ENCODE measurements at places on chromosomes 11 and 22. TPM values are rescaled to one million over a fixed set of nuclear protein-coding genes. Genes with fewer than 3 reads are reported as not detected.

DNA sequence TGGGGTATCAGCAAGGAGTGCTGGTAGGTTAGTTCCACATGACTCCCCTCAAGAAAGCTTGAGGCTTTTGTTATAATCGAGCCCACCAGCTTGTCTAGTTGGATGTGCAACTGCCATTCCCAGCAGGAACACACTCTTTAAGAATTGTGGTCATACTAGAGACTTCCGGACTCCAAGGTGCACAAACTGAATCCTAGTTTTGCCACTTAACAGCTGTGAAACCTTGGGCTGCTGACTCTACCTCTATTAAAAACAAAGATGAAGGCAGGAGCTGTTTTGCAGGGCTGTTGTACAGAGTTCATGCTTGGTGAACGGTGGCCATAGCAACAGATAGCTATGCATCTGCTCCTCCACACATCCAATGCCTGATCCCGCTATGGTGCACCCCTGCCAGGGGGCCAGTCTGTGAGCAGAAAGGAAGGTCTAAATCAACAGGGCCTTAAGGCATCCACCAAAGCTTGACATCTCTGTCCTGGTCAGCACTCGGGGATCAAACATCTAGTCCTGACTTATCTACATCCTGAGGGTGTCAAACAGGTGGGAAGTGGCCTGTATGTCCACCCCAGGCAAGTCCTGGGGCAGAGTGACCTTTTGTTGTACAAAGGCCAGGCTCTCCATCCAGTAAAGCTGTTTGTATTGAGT is 36.4 kb downstream of the DKK3 start:
- no peaks in the 10 kb centered on the region for H3K27me3 ChIP-seq
- DNase-seq, result no peak
- H3K36me3 ChIP-seq, result no peaks in the 10 kb centered on the region
- peak overlapping the region; percentile 65 for H3K27ac ChIP-seq
- H3K4me1 ChIP-seq, result peaks cover 6% of the 10 kb centered on the region

DNA sequence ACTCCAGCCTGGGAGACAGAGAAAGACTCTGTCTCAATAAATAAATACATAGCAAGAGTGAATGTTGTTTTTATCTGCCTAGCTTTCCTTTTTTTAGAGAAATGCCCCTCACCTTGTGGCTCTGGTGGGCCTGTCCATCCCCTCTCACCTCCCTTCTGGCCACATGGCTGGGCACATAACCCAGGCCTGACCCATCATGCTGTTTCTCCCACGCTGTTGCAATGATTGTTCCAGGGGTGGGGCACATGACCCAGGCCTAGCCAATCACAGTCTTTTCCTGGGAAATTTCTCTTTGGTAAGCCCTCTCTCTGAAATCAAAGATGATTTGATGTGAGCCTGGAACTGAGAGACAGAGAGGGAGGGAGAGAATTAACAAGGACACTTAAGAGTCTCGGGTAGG is 5.5 kb upstream of the CYTH4 start:
- H3K27ac ChIP-seq, result no peak overlapping the region
- no peak for DNase-seq
- H3K4me3 ChIP-seq, result no peak overlapping the region
- no peaks in the 10 kb centered on the region for H3K36me3 ChIP-seq
- no peaks in the 10 kb centered on the region for H3K4me1 ChIP-seq

- no peaks in the 10 kb centered on the region for H3K27me3 ChIP-seq
- H3K36me3 ChIP-seq, result no peaks in the 10 kb centered on the region
- DNase-seq, result no peak
- H3K27ac ChIP-seq, result no peak overlapping the region
- no peak overlapping the region for H3K4me3 ChIP-seq
- no peaks in the 10 kb centered on the region for H3K4me1 ChIP-seq
These were observed 47.6 kb downstream of the FBXO7 start for GRCh38 chr22:32522237-32522636.

DNA sequence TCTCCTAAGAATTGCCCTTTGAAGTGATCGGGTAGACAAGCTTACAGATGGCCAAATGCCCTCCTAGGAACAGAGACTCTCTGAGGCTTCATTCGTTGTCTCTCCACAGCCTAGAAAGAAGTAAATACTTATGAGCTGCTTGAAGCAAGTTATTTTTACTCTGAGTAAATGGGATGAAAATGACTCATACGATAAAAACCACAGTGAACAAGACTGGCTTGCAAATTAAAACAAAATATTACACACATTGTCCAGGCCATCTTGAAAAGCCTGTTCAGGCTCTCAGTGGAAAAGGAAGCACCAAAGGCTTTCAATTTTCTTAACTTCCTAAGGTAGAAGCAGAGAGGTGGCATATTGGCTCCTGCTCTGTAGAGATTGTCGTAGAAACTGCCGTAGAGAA is 294.2 kb downstream of the NELL1 start:
- no peak for DNase-seq
- H3K4me1 ChIP-seq, result no peaks in the 10 kb centered on the region
- no peaks in the 10 kb centered on the region for H3K27me3 ChIP-seq
- no peaks in the 10 kb centered on the region for H3K36me3 ChIP-seq

- no peaks in the 10 kb centered on the region for H3K27me3 ChIP-seq
- H3K36me3 ChIP-seq, result no peaks in the 10 kb centered on the region
- no peak for DNase-seq
- H3K27ac ChIP-seq, result no peak overlapping the region
- H3K4me1 ChIP-seq, result no peaks in the 10 kb centered on the region
- H3K4me3 ChIP-seq, result no peak overlapping the region
These were observed 550.4 kb downstream of the DLG2 start for GRCh38 chr11:85076535-85077330.

GRCh38 chr11:86463120-86463519 is 88.4 kb downstream of the CCDC81 start:
- H3K4me1 ChIP-seq, result no peaks in the 10 kb centered on the region
- H3K27ac ChIP-seq, result no peak overlapping the region

DNA sequence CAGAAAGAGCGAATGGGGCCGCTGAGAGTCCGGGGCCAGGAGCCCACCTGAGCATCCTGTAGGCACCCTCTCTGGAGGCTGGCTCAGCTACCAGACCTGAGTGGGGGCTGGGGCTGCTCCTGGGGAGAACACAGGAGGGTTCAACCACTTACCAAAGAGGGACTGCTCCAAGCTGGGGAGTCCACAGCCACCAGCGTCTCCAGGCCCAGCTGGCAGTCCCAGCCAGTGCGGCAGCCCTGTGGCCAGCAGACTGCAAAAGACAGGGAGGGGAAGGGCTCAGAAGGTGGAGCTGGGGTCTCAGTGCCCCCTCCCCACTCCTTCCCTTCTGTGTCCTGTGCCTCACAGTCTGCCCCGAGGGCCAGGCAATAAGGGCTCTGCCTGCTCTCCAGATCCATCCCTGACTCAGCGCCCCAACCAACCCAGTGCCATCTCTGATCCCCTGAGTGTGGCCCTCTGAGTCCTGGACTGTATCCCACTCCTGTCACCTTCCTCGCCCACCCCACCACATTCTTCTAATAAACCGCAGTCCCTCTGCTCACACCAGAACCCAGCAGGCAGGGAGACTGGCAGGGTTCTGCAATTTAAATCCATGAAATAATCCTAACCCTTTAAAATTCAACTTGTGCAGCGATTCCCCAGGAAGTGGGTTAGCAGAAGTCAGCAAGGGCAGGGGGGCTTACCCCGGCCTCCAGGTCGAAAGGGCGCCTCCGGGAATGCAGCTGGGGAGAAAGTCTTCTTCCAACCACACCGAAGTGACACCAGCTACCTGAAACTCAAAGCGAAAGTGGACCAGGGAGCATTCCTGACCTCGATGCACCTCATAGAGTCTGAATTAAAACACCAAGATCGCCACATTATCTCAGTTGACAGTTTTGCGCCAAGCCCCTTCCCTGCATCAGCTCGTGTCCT is 13.3 kb downstream of the CHST1 start:
- H3K27me3 ChIP-seq, result no peaks in the 10 kb centered on the region
- no peak overlapping the region for H3K4me3 ChIP-seq
- DNase-seq, result no peak
- H3K4me1 ChIP-seq, result no peaks in the 10 kb centered on the region
- no peaks in the 10 kb centered on the region for H3K36me3 ChIP-seq

DNA sequence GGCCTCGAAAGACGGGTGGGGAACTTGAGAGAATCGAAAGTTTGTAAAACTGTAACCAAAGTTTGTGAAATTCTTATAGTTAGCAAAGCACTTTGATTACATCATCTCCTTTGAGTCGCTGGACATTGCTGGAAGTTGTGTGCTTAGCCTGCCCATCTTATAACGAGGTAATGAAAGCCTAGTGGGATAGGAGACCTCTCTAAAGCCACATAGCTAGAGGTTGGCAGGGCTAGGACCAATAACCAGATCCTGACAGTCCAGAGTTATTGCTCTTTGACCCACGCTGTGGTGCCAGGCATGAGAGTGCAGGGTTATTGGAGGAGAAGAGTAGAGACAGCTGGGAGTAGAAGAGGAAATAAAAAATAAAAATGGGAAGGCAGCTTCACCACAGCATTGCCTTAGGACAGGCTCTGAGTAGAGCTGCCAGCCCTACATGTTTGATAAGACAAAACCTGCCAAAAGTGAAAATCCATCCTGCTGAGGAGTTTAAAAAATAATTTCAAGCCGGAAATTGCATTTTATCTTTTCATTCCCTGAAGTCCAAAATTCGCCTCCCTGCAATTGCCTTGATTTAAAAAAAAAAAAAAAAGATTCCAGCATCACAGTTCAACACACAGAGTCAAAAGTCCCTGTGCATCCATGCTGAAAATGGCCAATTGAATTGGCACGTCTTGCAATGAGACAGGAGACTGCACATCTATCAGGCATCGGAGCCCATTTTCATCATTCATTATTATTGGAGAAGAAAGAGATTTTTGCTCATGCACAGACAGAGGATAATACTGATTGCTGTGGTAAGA is 225.5 kb upstream of the POU2AF2 start:
- no peak overlapping the region for H3K4me3 ChIP-seq
- peak overlapping the region; percentile 31 for H3K27ac ChIP-seq
- no peaks in the 10 kb centered on the region for H3K27me3 ChIP-seq
- no peak for DNase-seq
- H3K4me1 ChIP-seq, result no peaks in the 10 kb centered on the region

DNA sequence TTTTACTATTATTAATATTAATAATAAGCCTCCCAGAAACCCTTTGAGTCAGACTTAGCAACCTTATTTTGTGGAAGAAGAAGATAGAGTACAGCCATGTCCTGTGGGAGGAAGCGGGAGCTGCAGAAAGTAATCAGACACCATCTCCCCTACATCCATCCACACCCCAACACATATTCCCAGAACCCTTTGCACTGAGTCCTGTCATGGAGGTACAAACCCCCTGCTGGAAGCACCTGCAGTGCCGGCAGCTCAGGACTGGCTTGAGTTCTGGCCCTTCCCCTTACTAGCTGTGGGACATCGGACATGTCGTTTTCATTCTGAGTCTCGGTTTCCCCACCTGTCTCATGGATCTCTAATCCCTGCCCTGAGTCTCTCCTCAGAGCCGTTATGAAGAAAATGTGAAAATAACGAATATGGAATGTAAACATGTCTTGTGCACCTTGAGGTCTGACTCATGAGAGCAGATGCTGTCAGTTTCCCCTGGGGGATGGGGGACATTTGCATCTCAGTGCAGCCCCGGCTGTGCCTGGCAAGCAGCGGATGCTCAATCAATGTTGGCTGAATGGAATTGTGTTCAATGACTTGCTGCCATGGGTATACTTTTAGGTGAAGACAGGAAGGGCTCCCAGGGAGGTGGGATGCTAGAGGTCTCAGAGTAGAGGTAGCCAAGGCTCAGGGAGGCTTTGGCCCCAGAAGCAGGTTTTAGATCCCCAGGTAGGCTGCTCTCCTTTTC is 45.4 kb downstream of the TP53I11 start:
- H3K36me3 ChIP-seq, result no peaks in the 10 kb centered on the region
- no peak overlapping the region for H3K27ac ChIP-seq
- no peaks in the 10 kb centered on the region for H3K4me1 ChIP-seq

- no peaks in the 10 kb centered on the region for H3K27me3 ChIP-seq
- H3K4me3 ChIP-seq, result no peak overlapping the region
- no peak overlapping the region for H3K27ac ChIP-seq
- DNase-seq, result no peak
These were observed 214.3 kb downstream of the KCNA4 start for GRCh38 chr11:29802522-29802921.

- no peaks in the 10 kb centered on the region for H3K27me3 ChIP-seq
- no peaks in the 10 kb centered on the region for H3K36me3 ChIP-seq
- no peak for DNase-seq
These were observed 455.4 kb upstream of the CNTN5 start for GRCh38 chr11:98565311-98565710.

GRCh38 chr11:66976925-66977324 is 1.8 kb downstream of the C11orf86 start:
- no peak for DNase-seq
- H3K27me3 ChIP-seq, result no peaks in the 10 kb centered on the region
- H3K4me3 ChIP-seq, result no peak overlapping the region
- H3K27ac ChIP-seq, result no peak overlapping the region

GRCh38 chr11:6404342-6405051 is 14.2 kb downstream of the SMPD1 start:
- DNase-seq, result no peak
- no peaks in the 10 kb centered on the region for H3K4me1 ChIP-seq
- H3K27me3 ChIP-seq, result no peaks in the 10 kb centered on the region
- no peaks in the 10 kb centered on the region for H3K36me3 ChIP-seq
- H3K4me3 ChIP-seq, result no peak overlapping the region
- H3K27ac ChIP-seq, result no peak overlapping the region

GRCh38 chr11:6531267-6531752 is 34.2 kb downstream of the DNHD1 start:
- H3K4me1 ChIP-seq, result no peaks in the 10 kb centered on the region
- H3K27me3 ChIP-seq, result no peaks in the 10 kb centered on the region
- no peak overlapping the region for H3K4me3 ChIP-seq
- DNase-seq, result no peak
- H3K27ac ChIP-seq, result no peak overlapping the region
- H3K36me3 ChIP-seq, result no peaks in the 10 kb centered on the region

DNA sequence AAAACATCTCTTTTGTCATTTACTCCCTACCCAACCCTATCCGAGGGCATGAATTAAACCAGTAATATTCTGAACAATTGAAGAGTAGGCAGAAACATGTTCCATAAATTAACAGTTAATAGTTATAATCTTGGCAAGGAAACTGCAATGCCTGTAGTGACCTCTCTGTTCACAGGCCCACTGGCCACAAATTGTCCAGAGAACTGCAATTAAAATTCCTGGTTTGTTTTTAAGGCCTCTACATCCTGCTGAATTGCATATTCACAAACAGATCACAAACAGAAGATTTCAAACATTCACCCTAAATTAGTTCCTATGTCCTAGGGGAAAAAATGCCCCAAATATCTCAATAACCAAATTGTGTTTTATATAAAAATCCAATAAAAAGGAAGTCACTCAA is 143.2 kb upstream of the TRPC6 start:
- H3K4me3 ChIP-seq, result no peak overlapping the region
- no peaks in the 10 kb centered on the region for H3K4me1 ChIP-seq
- H3K27ac ChIP-seq, result peak overlapping the region; percentile 9
- no peak for DNase-seq
- H3K36me3 ChIP-seq, result no peaks in the 10 kb centered on the region

The CRYBB2 gene
- not detected for total RNA-seq

The OOSP3 gene
- not detected for total RNA-seq

The SF3B2 gene
- total RNA-seq, result 163 TPM

The SMTNL1 gene
- total RNA-seq, result not detected

The TREH gene
- not detected for total RNA-seq

The PICK1 gene
- total RNA-seq, result 49.9 TPM

The INPP5J gene
- 15.2 TPM for total RNA-seq

The LARGE2 gene
- 6.3 TPM for total RNA-seq

The CCDC188 gene
- 0.66 TPM for total RNA-seq

The PSMA1 gene
- total RNA-seq, result 116 TPM
